Sciatic nerve (tissue), 2 donors: ENCODE measurements at places on chromosomes 16 and 17. TPM values are rescaled to one million over a fixed set of nuclear protein-coding genes. Genes with fewer than 3 reads are reported as not detected.

SLFN12L gene
- 6.0 TPM for total RNA-seq

DNA sequence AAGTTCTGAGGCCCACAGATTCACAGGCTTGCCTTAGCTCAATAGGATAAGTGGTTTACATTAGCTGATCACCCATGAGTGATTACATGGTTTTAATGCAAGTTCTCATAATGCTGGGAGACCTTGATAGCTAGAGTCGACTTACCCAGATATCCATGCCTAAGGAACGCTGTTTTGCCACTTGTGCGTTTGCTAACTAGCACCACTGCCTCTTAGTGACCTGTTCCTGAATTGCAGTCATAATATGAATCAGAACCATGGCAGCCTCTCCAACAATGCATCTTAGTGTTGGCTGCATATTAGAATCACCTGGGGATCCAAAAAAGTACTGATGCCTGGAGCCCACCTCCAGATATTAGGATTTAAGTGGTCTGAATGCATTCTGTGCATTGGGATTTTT, 251.1 kb upstream of the CDH5 start:
- DNase-seq, result no peak

GRCh38 chr16:81633147-81633619, 145.9 kb upstream of the PLCG2 start:
- no peak for DNase-seq

DNA sequence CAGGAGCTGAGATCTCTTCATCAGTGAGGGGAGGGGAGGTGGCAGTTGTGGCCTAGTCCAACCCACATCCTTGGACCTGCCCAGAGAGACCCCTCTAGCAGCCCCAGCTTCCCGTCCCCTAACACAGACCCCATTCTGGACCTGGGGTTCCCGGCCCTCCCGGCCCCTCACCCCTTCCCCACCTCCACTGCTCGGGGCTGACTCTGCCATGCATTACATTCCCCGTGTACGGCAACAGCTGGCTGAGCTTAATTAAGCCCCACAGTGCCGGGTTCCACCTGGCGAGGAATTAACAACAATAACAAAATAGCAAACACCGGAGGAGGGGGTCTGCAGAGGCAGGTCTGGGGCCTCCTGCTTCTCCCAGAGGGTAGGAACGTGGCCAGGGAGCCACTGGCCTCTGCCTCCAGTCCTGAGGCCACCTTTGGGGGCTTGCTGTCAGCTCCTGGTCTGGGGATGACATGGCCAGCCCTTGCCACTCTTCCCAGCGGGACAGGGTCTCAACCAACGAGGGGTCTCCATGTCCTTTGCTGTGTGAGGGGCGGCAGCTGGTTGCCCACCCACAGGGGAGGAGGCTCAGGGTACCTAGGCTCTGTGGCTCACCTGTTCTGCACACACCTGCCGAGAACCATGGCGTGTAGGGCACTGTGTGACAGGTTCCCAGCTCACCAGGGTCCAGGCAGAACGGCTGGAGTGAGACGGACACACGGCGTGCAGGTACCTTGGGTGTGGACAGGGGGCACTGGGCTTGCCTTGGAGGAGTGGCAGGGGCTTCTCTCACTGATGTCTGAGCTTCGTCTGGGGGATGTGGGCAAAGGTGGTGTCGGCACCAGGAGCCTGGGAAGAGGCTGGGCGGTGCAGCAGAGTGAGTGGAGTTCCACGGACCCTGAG, 46.9 kb upstream of the CBFA2T3 start:
- no peak for DNase-seq

DNA sequence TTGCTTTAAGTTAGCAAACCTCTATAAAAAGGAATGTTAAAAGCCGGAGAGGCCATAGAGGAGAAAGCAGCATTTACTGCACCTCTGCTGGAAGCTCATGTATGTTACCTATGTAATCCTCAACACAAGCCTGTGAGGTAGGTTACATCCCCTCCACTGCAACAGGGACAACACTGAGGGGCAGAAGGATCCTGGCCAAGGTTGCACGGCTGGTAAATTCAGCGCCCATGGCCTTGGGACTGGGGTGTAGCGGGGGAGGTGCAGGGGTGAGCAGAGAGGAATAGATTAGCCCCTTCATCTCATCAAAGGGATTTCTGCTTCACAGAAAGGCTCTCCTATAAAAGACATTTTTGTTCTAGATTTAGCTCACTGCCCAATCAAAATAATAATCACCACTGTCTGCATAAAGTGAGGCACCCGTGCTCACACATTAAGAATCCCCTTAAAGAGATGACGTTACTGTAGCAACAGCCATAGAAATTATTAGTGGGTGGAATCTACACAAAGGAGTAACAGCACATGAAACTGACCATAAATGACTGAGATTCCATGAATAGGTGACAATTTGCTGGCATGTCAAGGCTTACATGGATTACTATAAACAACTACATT, 3.3 kb downstream of the ZCCHC14 start:
- DNase-seq, result no peak

TEX19 gene
- not detected for total RNA-seq

DNA sequence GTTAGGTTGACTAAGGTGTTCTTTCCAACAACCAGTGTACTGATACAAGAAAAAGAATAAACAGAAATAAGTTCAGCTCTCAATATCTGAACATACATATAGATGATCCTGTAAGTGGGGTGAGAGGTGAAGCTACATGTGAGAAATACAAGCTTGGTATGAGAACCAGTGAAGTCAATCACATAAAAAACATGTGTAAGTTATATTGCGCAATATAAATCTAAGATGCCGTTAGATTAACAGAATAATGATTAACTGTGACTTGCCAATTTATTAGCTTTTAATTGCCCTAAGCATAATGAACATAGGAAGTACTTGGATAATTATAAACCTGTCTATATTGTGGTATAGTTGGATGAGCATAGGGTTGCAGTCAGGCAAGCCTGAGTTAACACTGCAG, 1597.1 kb upstream of the GOT2 start:
- no peak for DNase-seq
